Stimulated activated CD8-positive, alpha-beta memory T cell treated with anti-CD3 and anti-CD28 coated beads, Interleukin-4, amount 100 ng/mL, for 4 hours (primary cell): ENCODE measurements at places on chromosomes 5 and 9.

GRCh38 chr5:102867992-102868662 lies 113.0 kb downstream of the PAM start:
- no peak for DNase-seq

DNA sequence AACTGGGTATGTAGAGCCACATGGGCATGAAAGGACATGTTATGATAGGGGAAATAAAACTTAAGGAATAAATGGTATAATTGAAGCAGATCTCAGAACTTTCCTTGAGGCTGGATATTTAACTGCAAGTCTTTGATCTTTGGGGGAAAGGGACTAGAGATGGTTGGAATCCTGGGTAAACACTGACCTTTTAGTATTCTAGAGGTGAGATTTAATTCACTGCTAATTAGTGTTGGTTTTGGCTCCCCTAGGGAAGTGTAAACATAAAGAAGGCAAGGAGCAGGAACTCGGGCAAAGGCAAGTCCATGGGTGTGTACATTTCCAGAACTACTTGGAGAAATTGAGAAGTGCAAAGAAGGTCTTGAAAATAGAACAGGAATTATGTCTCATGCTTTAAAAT lies 16.6 kb downstream of the NIM1K start:
- DNase-seq, result no peak

- DNase-seq, result no peak
These were observed 245.5 kb downstream of the SMARCA2 start for GRCh38 chr9:2260417-2261306.

DNA sequence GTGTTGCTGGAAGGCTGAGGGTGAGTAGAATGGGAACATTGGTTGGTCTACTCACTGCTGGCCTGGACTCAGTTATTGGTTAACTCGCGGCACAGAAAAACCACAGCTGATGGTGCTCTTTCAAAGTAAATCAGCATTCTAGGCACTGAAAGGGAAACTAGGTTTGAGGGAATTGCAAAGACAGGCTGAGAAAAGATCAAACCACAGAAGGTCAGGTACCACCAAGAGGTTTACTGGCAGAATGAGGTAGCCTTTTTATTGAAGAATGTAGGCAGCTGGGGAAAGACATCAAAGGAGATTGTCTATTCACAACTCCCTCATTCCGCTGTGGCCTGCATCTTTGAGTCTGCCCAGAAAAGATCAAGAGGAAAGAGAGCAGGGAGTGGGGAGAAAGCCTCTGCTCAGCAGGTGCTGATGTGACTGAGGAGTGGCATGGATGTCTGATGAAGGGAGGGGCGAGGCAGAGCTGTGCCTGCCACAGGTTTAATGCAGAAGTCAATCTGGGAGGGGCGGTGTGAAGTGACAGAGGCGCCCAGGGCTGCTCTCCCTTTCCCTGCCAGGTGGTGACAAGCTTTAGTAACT lies 255.5 kb downstream of the MAN2A1 start:
- no peak for DNase-seq

DNA sequence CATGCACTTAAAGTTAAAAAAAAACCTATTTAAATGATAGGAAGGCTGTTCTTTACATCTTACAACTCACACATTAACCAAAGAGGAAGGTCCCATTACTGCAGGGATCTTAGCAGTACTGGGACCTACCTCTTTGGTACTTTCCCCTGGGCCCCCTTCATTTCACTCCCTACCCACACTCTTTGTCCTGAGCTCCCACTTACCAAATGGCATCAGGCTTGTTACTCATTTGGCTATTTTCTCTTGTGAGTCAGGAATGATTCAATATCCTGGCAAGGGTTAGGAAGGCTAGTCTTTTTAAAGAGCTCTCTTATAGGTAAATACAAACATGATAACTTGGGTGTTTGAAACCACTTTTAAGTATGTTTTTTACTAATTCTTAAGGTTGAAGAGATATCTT lies 117.4 kb upstream of the ELL2 start:
- DNase-seq, result no peak

DNA sequence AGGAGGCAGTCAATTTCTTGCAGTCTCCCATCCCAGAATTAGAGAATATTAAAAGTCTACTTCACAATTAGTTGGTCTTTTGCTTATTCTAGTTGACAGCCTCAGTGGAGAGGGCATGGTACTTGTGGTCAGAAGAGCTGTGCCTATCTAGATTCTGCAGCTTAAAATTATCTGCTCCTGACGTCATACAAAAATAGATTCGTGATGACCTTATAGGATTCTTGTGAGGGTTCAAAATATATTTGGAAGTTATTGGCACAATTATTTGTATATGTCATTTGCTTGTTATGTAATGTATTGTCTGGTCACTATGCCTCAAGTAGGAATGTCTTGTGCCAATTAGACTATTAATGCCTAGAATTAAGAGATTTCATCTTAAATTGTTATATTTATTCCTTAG lies 142.5 kb downstream of the CDH12 start:
- no peak for DNase-seq

DNA sequence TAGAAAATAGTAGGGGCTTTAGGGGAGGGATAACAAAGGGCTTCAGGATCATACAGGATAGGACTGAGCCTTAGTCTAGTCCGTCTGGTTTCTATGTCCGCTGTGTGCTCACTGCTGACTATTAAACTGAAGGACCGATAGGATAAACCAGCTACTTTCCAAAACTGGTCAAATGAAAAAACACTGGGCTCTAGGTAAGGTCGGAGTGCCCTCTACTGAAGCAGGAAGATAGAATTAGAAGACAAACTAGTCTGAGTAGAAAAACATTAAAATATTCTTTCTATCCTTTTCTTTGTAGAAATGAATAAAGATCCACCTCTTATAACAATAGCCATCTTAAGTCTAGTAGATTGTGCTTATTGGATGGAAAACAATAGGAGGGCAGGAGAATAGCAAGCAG lies 133.6 kb downstream of the CEMIP2 start:
- no peak for DNase-seq

DNA sequence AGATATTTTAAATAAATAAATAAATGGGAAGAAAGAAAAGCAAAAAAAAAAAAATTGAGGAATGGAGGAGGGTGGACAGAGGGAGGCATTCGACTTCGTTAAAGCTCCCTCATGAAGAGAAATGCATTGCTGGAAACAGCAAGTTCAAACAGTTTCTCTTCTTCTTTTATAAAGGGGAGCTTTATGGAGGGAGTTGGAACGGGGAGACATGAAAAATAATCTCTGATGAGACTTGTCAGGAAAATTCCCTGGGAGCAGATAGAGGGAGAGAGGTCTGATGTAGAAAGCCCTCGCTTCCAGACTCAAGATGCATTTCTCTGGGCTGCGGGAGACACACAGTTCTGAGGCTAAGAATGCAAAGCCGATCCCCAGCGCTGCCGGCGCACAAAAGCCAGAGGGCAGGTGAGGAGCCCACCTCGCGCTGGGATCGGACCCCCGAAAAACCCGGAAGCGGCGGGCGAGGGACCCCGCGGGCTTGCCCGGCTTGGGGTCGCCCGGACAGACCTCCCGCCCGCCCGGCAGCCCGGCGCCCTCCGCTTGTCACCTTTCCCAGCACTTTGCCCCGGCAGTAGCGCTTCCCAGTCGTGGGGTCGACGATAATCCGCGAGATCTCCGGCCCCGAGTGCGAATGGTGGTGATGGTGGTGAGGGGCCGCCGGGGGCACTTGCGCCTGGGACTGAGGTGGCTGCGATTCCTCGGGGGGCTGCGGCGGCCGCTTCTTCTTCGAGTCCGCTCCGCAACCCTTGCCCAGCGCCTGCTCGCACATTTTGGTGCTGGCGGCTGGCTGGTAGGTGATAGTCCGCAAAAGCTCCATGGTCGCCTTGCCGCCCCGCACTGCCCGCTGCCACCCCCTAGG lies 512 bp downstream of the PLK2 start:
- DNase-seq, result no peak

- DNase-seq, result no peak
These were observed 362.8 kb downstream of the ISL1 start for GRCh38 chr5:51746023-51746422.

DNA sequence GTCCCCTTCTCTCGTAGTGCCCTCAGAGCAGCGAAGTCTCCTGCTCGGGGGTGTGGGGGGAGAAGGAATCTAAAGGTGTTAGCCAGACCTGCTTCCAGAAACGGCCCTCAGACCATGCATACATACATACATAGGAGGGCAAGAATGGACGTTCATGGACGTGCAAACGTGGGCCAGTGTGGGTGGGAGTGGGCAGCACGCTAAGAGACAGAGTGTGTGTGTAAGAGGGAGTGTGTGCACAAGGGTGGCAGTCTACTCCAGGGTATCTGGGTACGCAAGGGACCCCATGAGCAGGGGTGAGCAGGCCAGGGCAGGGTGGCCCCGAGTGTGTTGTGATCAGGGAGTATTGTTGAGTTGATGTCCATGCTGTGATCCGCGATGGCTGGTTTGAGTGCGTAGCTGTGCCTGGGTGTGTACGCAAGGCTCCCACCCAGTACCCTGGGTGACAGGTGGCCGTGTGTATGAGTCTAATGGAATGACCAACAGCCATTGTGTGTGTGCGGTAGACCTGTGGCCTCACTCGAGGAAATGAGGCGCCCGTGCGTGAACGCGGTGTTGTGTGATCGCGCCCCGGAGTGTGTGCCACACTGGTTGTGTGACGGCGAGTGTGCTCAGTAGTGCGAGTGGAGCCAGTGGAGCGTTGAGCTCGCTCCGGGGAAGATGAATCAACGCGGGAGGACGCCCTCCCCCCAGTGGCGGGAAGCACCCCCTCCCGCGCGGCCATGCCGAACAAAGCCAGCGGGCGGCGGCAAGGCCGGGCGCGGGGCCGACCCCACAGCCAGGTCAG lies 826 bp downstream of the GPRIN1 start:
- DNase-seq, result no peak
